ENCODE measurements at places on chromosomes 6 and 20.

DNA sequence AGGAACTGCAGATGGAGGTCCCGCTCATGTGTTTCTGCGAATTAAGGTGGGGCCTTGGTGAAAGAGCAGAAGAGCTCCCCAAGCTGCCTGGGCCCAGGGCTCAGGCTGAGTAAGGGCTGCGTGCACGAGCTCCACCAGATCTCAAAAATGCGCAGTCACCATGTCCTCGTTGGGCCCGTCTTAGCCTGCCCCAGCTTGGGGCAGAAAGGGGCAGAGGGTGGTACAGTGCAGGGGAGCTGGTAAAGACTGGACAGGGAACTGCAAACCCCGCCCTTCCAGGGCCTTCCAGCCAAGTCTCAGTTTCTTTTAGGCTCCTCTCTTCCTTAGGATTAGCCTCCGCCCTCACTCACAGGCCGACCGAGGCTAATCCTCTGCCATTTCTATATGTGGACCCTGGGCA lies 101.6 kb downstream of the FOXF2 start:
- DNase-seq: no peak

DNA sequence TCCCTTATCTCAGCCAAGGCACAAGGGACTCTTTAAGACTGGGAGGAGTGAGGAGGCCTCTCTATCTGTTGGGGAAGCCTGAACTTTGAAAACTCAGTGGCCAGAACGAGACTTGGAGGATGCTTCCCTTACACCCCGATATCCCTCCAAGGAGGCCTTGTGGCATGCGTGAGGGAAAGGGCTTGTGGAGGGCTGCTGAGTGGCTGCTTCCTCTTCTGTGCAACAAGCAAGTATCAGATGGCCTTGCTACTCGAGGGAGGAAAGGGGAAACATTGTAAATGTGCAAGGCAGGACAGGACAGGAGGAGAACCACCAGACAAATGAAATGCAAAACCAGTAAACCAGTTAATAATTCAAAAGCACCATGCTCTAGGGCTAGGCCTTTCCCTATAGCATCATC lies 306.5 kb upstream of the MAP3K7 start:
- no peak for DNase-seq

DNA sequence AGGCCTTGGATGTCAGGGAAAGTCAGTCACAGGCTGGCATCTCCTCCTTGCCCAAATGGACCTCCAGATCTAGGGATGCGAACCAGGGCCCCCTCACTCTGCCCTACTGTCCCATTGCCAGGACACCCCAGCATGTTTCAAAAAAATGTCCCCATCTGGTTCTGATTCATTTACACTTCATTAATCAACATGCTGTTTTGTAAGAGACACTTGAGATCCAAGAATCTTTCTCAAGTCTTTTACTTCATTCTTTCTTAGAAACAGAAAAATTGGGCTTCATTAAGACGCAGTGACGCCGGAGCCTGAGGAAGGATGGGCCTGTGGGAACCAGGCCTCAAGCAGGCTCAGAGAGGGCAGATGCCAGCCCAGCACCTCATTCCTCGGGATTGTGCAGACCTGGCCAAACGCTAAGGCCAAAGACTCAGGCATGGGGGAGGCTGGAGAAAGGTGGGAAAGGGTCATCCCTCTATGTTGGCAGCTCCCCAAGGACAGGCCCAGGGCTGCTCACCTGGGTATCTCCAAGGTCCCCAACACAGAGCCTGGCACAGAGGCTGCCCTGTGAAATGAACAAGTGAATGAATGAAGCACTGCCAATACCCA lies 3.8 kb downstream of the RSPO4 start:
- DNase-seq: no peak

GRCh38 chr6:92922216-92922806 lies 497.0 kb downstream of the EPHA7 start:
- DNase-seq: no peak

GRCh38 chr6:53801022-53801421 lies 6.2 kb downstream of the LRRC1 start:
- no peak for DNase-seq

DNA sequence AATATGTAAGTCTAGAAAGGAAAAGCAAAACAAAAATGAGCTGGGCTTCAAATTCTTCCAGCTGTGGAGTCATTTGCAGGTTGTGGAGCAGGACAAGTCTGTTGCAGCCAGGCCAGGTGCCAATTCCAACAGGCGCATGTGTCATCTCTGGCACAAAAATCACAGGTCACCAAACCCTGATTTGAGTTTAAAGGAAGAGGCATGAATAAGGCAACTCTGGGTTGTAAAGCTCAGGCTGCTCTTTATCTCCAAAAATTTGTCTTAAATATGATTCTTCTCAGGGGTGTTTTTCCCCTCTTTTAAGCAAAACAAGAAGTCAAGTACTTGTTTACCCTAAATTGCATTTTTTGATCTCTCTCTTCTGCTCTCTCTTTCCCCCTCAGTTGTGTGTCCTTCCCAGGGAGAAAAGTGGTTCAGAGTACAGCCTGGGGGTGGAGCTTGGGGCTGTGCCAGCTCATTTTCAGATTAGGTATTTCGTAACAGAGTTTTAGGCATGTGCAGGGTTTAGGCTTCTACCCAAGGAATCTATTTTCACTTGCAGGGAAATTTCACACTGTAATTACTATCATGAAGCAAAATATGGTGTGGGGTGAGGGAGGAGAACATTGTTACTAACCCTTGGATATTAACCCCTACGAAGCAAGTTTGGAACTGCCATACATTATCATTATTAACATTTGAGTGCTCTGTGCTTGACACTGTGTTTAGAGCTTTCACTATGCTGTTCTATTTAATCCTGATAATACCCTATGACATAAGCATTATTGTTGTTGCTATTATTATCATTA lies 8.3 kb upstream of the NCOA3 start:
- DNase-seq: peak; percentile 78

DNA sequence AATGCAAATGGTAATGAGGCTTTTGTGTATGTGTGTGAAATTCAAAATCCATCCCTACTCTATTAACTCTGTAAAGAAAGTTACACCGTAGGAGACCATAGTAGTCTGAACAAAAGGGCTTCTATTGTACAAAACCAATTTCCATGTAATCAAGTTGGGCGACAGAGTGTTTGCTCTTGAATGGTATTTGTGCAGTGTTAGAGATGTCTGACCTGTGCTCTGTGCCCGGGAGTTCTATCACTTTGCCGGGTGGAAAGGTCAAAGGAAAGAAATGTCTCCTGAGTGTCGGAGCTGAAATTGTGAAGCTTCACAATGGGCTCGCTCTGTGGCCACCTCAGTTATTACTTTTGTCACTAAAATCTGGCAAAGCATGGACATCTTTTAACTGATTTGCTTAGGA lies 312.0 kb downstream of the SAMD5 start:
- DNase-seq: no peak

DNA sequence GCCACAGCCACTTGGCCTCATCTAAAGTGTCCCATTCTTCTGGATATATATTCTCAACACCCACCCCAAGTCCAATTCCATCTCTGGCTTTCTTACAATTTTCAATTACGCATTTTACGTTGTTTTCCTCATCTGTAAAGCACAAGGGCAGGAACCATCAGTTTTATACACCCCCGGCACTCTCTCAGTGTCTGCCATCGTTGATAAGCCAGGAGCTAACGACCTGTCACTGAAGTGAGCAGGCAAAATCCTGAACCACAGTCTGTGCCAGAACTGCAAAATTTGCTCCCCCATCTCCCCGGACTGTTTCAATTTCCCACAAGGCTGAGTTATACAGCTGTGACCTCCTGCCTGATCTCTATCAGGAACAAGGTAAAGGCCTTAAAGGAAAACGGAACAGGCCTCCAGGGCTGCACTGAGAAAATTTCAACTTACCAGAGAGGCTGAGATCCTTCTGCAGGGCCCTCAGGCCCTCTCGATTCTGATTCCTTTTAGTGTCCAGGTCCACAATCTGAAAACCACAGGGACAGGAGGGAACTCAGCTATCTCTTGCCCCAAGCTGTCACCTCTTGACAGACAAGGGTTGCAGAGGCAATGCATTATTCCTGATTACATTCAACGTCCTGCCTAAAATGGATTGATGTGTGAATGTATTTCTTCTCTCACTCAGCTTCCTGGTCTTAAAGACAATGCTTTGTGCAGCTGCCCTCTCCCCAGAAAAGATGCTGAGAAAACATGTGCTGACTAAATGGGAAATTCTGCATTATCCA lies 1.8 kb downstream of the PDRG1 start:
- DNase-seq: no peak

GRCh38 chr6:147715035-147715434 lies 206.5 kb downstream of the SAMD5 start:
- DNase-seq: no peak

GRCh38 chr6:134892362-134892761 lies 57.5 kb downstream of the ALDH8A1 start:
- no peak for DNase-seq

DNA sequence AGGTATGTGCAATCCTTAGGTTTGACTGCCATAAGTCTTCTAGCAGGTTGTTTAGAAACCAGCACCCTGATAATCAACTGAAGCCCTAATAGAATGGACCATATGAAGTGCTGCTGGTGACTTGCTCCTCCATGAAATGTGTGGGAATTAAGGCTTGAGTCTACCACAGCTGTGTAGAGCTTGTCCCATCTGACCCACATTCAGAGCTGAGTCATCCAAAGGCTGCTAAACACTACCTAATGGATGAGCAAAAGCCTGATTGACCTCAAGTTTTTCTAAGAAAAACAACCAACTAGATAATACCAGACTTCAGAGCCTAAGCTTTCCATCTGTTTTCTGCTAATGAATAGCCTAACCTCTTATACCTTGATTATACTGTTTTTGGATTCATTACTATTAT lies 120.3 kb upstream of the MOCS1 start:
- no peak for DNase-seq

DNA sequence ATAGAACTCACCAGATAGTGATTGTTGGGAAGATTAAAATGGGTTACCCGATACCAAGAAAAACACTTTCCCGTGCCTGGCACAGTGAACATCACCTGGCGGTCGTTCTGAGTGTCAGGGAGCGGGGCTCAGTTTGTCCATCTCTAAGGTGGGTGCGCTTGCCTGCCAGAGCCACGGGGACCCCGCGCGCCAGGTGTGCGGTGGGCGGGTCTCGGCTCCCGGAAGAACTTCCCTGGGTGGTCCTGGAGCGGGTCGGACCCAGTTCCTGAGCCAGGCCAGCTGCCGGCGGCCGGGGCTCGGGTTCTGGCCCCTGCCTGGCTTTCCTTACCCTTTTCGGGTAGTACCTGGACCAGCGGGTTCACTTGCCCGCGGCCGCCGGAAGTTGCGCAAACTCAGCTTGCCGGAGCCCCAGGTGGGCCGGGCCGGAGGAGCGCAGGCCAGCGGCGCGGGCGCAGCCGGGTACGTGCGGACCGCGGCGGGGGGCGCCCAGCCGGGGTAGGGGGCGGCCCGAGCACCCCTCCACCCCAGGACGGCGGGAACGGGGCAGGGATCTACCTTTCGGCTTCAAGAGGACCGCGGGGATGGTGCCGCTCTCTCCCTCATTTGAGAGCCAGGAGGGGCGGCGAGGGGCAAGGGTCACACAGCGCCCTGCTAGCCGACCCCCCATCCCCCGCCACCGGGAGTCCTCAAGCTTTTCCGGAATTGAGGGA lies 7.5 kb downstream of the FAM110A start:
- no peak for DNase-seq

DNA sequence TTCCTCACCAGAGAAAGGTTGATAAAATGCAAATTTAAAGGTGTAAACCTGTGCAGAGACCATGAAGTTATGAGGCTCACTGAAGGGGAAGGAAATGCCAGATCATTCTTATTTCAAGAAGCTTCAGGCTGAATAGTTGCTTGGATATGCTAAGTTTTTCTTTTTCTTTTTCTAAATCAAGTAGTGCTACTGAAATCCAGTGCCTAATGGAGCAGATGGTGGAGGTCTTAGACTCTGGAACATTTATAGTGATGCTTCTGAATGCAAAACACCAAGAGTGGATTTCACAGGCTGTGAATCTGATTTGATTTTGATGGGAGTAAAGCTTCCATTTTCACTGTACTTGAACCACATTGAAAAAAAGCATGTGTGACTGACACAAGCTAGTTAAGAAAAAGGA lies 151.2 kb upstream of the BEND3 start:
- DNase-seq: no peak

DNA sequence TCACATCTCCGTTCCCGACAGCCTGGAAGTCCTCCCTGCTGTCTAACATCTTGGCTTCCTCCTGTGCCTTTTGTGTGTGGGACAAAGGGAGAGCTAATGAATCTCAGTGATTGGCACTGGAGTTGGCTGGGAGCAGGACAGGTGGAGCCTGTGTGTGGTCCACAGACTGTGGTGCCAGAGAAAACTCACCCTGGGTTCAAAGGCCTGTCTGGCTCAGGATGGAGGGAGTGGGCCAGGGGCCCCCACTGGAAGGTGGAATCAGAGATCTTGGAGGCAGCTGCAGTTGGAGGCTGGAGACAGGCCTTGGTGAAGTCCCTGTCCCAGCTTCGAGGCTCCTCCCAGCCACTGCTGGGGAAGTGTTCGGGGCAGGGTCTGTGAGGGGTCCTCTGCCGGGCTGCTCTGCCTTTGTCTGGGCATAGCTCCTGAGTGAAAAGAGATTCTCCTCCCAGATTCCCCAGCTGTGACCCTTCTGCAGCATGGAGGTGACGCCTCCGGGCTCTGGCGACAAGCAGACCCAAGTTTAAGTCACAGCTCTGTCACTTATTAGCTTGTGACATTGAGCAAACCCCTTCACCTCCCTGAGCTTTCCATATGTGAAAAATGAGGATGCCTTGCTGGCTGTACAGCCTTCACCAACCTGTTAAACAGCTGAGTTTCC lies 13.9 kb upstream of the ITPR3 start:
- no peak for DNase-seq

DNA sequence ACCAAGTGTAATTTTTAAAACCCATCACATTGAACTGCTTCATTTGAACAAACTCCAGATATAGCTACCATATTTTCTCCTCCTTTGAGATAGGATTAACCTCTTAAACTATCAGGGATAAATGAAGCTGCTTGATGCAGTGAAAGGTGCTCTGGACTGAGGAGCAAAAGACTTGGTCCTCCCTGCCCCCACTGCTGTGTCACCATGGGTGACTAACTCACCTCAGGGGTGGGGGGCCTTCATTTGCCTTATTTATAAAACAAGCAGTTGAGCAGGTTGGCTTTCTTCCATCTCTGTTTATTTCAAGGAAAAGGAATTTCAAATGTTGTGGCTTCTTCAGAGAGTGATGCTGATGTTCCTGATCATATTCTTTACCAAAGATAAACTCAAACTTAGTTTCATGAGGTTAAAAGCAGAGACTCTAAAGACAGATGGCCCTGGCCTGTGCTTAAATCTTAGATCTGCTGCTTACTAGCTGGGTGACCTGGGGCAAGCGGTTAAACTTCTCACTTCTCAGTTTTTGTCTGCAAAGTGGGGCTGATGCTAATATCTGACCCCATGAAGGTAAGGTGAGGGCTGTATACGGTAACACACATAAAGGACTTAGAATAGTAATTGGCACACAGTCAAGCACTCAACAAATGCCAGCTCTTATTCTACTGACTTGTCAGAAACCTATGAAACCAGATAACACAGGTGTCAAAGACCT lies 50.5 kb downstream of the FHL5 start:
- no peak for DNase-seq

- DNase-seq: peak; percentile 64
Measured at GRCh38 chr6:142332393-142333098, 30.7 kb downstream of the ADGRG6 start.

Measured in dermis microvascular lymphatic vessel endothelial cell (primary cell).